Neural crest cell (in vitro differentiated cells): ENCODE measurements at places on chromosomes 4 and X. TPM values are rescaled to one million over a fixed set of nuclear protein-coding genes. Genes with fewer than 3 reads are reported as not detected.

KLB gene
- not detected in 2 replicates for total RNA-seq

PDZD11 gene
- 38.3 and 40.9 TPM in 2 replicates for total RNA-seq

KLHL4 gene
- 1.9 and 2.7 TPM in 2 replicates for total RNA-seq

GRCh38 chr4:107800706-107801105 lies 24.0 kb upstream of the SGMS2 start:
- no peaks in the 10 kb centered on the region for H3K27me3 ChIP-seq
- DNase-seq = no peak
- H3K27ac ChIP-seq = no peak overlapping the region
- no peaks in the 10 kb centered on the region for H3K4me1 ChIP-seq
- H3K36me3 ChIP-seq = no peaks in the 10 kb centered on the region

GRCh38 chr4:9999956-10000561 lies 21.2 kb downstream of the SLC2A9 start:
- H3K36me3 ChIP-seq = no peaks in the 10 kb centered on the region
- no peak overlapping the region for H3K4me3 ChIP-seq
- H3K4me1 ChIP-seq = peaks cover 3% of the 10 kb centered on the region
- DNase-seq = no peak
- H3K27ac ChIP-seq = no peak overlapping the region

GRCh38 chr4:74793757-74794381 lies 454 bp downstream of the BTC start:
- H3K4me3 ChIP-seq = peak overlapping the region; percentile 88
- H3K4me1 ChIP-seq = peaks cover 10% of the 10 kb centered on the region
- H3K27me3 ChIP-seq = peaks cover 75% of the 10 kb centered on the region
- DNase-seq = peak; percentile 51

DNA sequence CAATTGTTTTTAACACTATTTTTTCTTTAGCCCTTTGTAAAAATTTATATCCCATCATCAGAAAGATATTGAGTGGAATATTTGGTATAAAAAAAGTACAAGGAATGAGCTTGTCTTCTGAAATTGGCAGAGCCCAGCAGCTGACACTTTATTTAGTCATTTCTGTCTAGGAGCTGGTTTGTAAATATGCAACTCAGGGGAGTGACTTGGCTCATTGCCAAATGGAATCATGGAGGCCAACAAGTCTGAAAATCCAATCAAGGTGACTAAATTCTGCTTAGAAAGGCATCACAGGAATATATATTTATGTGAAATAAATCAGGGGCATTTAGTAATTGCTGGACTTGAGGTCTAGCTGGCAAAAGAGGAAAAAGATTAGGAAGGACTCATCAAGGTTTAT lies 74.4 kb downstream of the OTC start:
- H3K4me1 ChIP-seq = no peaks in the 10 kb centered on the region
- H3K27me3 ChIP-seq = no peaks in the 10 kb centered on the region
- H3K36me3 ChIP-seq = no peaks in the 10 kb centered on the region
- no peak overlapping the region for H3K4me3 ChIP-seq

DNA sequence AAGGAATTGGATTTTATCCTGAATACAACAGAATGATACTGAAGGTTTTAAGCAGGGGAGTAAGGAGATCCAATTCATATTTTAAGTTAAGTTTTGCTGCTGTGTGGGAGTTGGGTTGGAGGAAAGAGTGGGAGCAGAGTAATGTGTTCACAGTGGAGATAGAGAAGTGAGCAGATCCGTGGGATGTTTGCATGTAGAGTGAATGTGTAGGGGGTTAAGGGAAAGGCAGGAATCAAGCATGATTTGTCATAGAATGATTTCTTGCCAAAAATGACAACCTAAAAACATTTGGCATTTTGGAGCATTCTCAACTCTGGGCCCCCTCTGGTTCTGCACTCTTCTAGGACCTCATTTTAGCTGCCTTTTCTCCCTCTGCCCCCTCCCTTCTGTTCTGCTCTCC lies 76.6 kb downstream of the ARHGAP10 start:
- DNase-seq = no peak
- H3K4me3 ChIP-seq = no peak overlapping the region
- H3K4me1 ChIP-seq = no peaks in the 10 kb centered on the region
- no peak overlapping the region for H3K27ac ChIP-seq

DNA sequence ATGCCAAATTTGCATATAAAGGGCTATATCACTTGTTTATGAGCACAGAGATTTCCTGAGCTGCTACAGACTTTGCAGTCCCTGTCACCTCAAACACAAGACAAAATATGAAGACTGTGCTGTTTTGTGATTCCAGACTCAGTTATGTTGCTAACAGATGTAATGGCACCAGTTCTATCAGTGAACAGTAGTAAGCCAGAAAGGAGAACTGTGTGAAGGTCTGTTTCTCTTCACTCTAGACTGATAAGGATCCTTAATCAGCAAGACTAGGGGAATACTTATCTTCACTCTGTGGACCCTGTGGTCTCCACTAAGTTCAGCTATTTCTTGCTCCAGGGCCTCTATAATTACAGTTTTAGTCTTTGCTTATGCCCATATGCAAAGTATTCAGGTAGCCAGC lies 82.7 kb downstream of the ANXA5 start:
- no peak for DNase-seq
- H3K36me3 ChIP-seq = no peaks in the 10 kb centered on the region
- no peak overlapping the region for H3K4me3 ChIP-seq
- H3K27me3 ChIP-seq = no peaks in the 10 kb centered on the region
- no peak overlapping the region for H3K27ac ChIP-seq

DNA sequence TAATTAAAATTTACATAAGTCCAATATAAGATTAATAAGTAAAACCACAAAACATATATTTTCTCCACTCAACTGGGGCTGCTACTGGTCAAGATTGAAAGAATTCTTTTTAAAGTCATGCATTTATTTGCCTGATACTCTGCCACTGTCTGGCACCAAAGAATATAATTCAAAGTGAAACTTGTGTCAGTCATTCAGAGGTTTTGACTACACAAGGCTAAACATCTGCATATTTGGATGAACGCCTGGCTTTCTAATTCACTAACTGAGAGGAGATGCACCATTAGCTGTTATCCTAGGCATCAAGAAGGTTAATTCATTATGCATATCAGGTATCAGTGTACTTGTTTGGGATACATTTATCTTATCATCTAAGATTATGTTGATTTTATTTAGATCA lies 598.5 kb downstream of the CENPC start:
- DNase-seq = no peak

- peaks cover 40% of the 10 kb centered on the region for H3K36me3 ChIP-seq
- peaks cover 29% of the 10 kb centered on the region for H3K4me1 ChIP-seq
- H3K4me3 ChIP-seq = no peak overlapping the region
- no peak for DNase-seq
These were observed 10.9 kb downstream of the DCK start for GRCh38 chr4:71004281-71004851.

PGAM4 gene
- total RNA-seq = not detected in 2 replicates

- no peak for DNase-seq
- H3K36me3 ChIP-seq = no peaks in the 10 kb centered on the region
- no peak overlapping the region for H3K4me3 ChIP-seq
- no peaks in the 10 kb centered on the region for H3K4me1 ChIP-seq
- H3K27me3 ChIP-seq = no peaks in the 10 kb centered on the region
- no peak overlapping the region for H3K27ac ChIP-seq
These were observed 341.7 kb upstream of the FAT1 start for GRCh38 chr4:187065396-187065795.

DNA sequence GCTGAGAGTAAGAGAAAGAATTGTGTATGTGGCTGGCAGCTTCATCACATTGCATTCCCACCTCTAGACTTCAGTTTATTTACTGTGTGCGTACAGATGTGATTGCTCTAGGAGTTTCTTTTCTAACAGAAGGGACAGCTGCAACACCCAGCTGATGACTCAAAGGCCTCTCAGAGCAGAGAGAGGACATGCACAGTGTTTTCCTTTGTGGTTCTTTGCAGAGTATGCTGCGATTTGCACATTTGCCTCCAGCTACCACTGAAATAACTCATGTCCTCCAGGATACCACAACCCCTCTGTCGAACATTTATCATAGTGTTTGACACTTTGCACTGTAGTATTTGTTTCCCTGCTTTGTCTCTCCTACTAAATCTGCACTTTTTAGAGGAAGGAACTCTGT lies 294.1 kb downstream of the STIM2 start:
- no peaks in the 10 kb centered on the region for H3K27me3 ChIP-seq
- H3K4me1 ChIP-seq = peaks cover 22% of the 10 kb centered on the region
- no peak overlapping the region for H3K27ac ChIP-seq

- peaks cover 15% of the 10 kb centered on the region for H3K36me3 ChIP-seq
- H3K4me1 ChIP-seq = no peaks in the 10 kb centered on the region
- no peak overlapping the region for H3K27ac ChIP-seq
- DNase-seq = no peak
These were observed 66.7 kb downstream of the FAM120C start for GRCh38 chrX:54116391-54116790.

DNA sequence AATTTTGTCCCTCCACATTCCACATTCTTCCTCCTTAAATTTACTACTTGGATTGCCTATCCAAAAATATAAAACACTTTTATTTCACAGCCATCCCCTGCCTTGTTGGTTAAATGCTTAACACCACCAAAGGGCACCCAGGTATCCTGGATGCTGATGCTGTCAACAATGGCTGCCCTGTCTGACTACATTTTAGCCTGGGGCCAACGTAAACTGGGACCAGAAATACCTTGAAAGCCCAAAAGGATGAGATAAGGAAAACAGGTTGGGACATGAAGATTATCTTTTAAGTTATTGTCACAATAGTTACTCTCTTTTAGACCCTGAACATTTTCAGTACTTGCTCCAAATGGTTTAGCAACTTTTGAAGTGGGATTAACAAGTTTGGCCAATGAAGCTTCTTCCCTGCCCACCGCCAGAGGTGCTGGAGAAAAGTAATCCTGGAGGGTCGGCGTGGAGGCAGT lies 775 bp upstream of the YIPF6 start:
- H3K4me3 ChIP-seq = peak overlapping the region; percentile 92
- H3K36me3 ChIP-seq = no peaks in the 10 kb centered on the region
- H3K27ac ChIP-seq = peak overlapping the region; percentile 97
- peaks cover 9% of the 10 kb centered on the region for H3K4me1 ChIP-seq
- H3K27me3 ChIP-seq = peaks cover 5% of the 10 kb centered on the region

DNA sequence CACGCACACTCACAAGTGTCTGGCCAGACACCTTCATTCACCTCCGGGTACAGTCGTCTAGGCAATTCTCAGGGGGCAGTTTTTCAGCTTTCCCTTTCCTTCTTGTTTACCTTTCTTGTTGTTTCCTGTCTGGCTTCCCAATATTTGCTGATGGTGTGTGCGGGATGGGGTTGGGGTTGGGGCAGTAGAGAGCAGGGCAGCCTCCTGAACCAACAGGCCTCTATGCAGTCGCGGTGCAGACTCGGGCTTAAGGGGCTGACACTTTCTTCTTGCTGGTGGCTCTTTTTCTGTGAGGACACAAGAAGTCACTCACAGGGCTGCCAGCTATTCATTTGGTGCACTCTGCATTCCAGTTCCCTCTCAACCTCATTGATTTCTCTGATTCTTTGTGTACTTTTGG lies 56.4 kb downstream of the NBDY start:
- H3K4me1 ChIP-seq = peaks cover 17% of the 10 kb centered on the region
- no peak overlapping the region for H3K27ac ChIP-seq

ZNF157 gene
- total RNA-seq = 1.4 and 1.9 TPM in 2 replicates

DNA sequence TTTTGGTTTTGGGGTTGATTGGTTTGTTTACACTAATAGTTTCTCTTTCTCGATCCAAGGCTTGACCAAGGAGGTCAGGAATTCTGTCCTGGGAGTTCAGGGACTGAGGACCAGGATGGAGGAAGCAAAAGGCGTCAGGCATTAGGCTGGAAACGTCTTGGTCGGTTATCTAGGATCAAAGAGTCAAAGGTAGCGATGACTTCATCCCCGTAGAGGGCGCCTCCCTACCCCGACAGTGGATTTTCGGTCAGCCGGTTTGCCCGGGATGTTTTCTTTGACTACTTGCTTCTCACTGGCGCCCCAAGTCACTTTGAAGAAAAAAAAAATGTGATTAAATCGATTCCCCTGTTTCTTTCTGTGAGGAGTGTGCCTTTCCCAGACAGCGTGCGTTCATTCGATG lies 980 bp upstream of the FHDC1 start:
- peaks cover 12% of the 10 kb centered on the region for H3K36me3 ChIP-seq
- no peak overlapping the region for H3K27ac ChIP-seq
- no peak for DNase-seq
- peaks cover 60% of the 10 kb centered on the region for H3K4me1 ChIP-seq
- peak overlapping the region; percentile 86 for H3K4me3 ChIP-seq

DNA sequence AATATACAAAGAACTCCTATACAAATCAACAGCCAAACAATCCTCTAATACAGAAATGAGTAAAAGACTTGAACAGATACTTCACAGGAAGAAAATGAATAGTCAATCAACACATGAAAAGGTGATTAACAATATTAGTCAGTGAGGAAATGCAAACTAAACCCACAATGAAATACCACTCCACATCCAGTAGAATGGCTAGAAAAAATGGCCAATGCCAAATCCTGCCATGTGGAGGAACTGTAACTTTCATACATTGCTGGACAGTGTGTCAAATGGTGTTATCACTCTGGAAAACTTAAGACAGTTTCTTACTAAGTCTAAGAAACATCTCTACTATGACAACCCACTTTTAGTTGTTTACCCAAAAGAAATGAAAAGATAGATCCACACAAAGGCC lies 59.5 kb downstream of the NSG1 start:
- H3K4me1 ChIP-seq = peaks cover 14% of the 10 kb centered on the region
- no peak overlapping the region for H3K4me3 ChIP-seq
- no peak overlapping the region for H3K27ac ChIP-seq
- no peaks in the 10 kb centered on the region for H3K27me3 ChIP-seq
- DNase-seq = no peak
- no peaks in the 10 kb centered on the region for H3K36me3 ChIP-seq

- H3K4me3 ChIP-seq = no peak overlapping the region
- H3K27me3 ChIP-seq = no peaks in the 10 kb centered on the region
- peaks cover 40% of the 10 kb centered on the region for H3K36me3 ChIP-seq
These were observed 93.0 kb upstream of the STS start for GRCh38 chrX:7054219-7055216.

- no peaks in the 10 kb centered on the region for H3K27me3 ChIP-seq
- DNase-seq = no peak
These were observed 913.9 kb upstream of the NDST4 start for GRCh38 chr4:116027311-116027710.

RENBP gene
- total RNA-seq = 11.4 and 11.8 TPM in 2 replicates

- no peak for DNase-seq
- no peaks in the 10 kb centered on the region for H3K27me3 ChIP-seq
- no peak overlapping the region for H3K27ac ChIP-seq
- no peaks in the 10 kb centered on the region for H3K4me1 ChIP-seq
- H3K4me3 ChIP-seq = no peak overlapping the region
These were observed 412.2 kb downstream of the PPP3CA start for GRCh38 chr4:100935090-100935489.

DNA sequence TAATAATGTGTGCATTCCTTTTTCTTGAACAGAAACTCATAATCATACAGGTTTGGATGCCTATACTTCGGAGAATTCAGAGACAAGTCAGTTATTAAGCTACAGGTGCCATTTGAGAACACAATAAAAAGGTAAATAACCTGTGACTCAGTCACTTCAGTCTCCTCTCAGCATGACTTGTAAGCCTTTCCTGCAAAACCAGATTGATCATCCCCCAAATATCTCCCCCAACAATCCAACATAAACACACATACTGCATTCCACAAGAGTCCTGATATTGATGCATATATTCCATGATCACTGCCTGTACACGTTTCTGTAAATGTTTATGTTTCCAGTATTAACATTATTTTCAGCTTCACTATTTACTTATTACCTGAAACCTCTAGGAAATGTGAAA lies 110.8 kb downstream of the PWWP3B start:
- no peaks in the 10 kb centered on the region for H3K4me1 ChIP-seq
- H3K4me3 ChIP-seq = no peak overlapping the region
- H3K27me3 ChIP-seq = no peaks in the 10 kb centered on the region
- no peaks in the 10 kb centered on the region for H3K36me3 ChIP-seq

- H3K4me1 ChIP-seq = peaks cover 4% of the 10 kb centered on the region
- H3K27me3 ChIP-seq = no peaks in the 10 kb centered on the region
- H3K27ac ChIP-seq = no peak overlapping the region
- H3K4me3 ChIP-seq = no peak overlapping the region
- peaks cover 2% of the 10 kb centered on the region for H3K36me3 ChIP-seq
These were observed 152.7 kb downstream of the TEX11 start for GRCh38 chrX:70755850-70756249.
